ENCODE measurements at places on chromosomes 2 and 18. TPM values are rescaled to one million over a fixed set of nuclear protein-coding genes. Genes with fewer than 3 reads are reported as not detected.

The WBP1 gene
- total RNA-seq, result 25.7 TPM

The LIMS3 gene
- 2.5 TPM for total RNA-seq

The IGFBP2 gene
- 124 TPM for total RNA-seq

The CCDC85A gene
- total RNA-seq, result 34.4 TPM

The RUFY4 gene
- not detected for total RNA-seq

The MZT2B gene
- total RNA-seq, result 67.0 TPM

The PLCD4 gene
- total RNA-seq, result 2.2 TPM

The LHCGR gene
- total RNA-seq, result not detected

The ZNF516 gene
- 21.9 TPM for total RNA-seq

The ZSWIM2 gene
- 0.63 TPM for total RNA-seq

The LYPD6B gene
- 13.8 TPM for total RNA-seq

The MAB21L4 gene
- total RNA-seq, result not detected

The PSMA8 gene
- total RNA-seq, result not detected

The AQP12A gene
- total RNA-seq, result not detected

The LAMA3 gene
- 6.6 TPM for total RNA-seq

The TMEM247 gene
- not detected for total RNA-seq

The RBM43 gene
- 1.6 TPM for total RNA-seq

The ADRA2B gene
- total RNA-seq, result not detected

The SGO2 gene
- 9.1 TPM for total RNA-seq

The DSC2 gene
- total RNA-seq, result 4.1 TPM

The DCC gene
- total RNA-seq, result 24.1 TPM

The RAX gene
- not detected for total RNA-seq

The SCN9A gene
- total RNA-seq, result 144 TPM

The KRTCAP3 gene
- total RNA-seq, result not detected

The LYG2 gene
- total RNA-seq, result not detected

The EFR3B gene
- 69.5 TPM for total RNA-seq

The RSAD2 gene
- 5.9 TPM for total RNA-seq

The SKA1 gene
- total RNA-seq, result 1.9 TPM

The MC4R gene
- 1.3 TPM for total RNA-seq

The TTC21B gene
- 156 TPM for total RNA-seq

The EFEMP1 gene
- total RNA-seq, result 0.94 TPM

The UGT1A10 gene
- total RNA-seq, result not detected

The CTAGE1 gene
- total RNA-seq, result not detected
